ENCODE measurements at places on chromosomes 3 and 15.
A peak's percentile ranks its signal among the peaks of the same experiment; 100 is the strongest.

DNA sequence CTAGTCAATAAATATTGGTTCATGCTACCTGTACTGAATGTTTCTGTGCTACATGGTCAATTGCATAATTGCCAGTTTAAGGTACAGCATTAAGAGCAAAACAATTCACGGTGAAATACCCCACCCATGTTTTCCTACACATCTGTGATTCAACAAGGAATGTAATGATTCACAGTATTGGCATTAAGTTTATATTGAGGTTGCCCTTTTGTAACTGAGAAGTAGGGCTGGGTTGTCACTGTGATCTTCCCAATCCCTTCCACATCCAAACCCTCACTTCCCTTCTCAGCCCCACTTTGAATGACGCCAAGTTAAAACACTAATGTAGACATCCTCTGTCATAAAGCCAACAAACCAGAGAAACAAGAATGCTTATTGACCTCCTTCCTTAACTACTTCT, 112.0 kb upstream of the TJP1 start:
- no peak for DNase-seq

- DNase-seq = no peak
Measured at GRCh38 chr15:29124581-29125381, 144.8 kb downstream of the NSMCE3 start.

DNA sequence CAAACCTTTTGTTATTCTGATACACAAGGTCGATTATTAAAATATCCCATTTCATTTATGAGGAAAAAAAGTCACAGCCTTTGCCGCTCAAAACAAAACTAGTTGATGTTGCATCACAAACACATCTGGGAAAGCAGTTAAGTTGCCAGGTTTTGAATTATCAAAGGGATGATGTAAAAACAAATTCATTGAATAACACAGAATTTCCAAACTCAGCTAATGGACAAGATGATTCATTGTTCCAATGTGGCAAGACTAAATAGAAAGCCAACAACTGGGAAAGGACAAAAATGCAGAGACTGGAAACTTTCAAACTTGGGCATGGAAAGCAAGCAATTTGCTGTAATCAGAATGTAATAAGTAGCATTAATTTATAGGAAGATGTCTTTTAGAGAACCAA, 610.0 kb upstream of the ZNF385D start:
- DNase-seq = no peak

DNA sequence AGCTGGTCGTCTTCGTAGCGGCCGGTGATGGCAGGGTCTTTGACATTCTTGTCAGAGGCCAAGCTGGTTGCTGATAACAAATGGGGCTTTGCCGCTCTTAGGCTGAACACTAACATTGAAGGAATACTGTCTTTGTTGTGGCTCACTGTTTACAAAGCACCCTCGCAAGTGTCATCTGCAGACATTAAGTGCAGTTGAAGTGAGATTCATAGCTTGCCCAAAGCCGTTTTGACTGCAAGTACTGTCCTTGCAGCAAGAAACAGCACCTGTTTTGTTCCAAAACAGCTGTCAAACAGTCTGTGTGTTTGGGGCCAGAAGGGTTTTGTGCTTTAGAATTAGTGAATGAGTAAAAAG, 568 bp downstream of the SENP2 start:
- DNase-seq = no peak

DNA sequence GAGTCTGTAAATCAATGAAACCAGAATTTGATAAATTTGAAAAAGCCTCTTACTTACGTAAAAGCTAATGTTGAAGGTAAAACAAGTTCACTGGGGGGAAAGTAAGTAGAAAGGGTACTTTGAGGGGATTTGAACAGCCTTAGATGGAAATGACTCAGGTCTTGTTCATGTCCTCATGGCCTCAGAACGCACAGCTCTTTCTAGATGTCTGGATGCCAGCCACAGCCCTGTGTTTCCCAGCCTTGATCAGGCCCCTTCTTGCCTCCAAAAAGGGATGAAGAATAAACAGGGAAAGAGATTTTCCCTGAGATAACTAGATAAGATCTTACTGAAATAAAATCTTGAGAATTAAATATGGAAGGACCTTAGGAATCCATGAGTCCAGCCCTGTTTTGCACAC, 237.1 kb upstream of the GOLGA6L4 start:
- DNase-seq = no peak

DNA sequence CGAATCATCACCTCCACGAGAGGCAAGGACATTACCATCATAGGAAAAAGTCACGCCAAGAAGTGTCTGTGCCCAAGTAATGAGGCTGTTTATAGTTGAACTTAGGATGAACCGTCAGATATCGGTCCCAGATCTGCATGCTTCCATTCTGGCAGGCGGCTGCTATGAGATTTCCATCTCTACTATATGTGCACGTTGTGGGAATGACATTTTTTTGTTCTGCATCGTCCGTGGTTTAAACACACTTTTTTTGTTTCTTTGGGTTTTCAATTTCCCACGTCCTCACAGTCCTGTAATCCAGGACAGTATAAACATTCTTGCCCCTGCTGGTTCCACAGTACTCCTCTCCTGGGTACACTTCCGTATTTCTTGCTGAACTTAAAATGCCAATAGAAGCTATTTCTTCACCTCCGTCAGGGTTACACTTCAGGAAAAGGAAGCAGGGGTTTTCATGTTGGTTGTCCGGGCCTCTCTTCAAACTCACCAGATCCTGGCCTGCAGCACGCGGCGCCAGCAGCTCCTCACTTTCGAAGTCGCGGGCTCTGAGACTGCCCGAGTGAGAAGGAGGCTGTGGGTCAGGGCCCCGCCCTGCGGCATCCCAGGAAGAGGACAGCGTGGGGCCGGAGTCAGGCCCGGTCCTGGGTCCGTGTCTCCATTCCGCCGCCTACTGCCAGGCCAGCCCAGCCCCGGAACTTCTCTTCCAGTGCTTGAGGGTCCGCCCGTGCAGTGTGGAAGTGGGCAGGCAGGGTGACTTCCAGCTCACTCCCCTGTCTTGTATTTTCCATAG, 9.8 kb upstream of the TM4SF4 start:
- DNase-seq = no peak

DNA sequence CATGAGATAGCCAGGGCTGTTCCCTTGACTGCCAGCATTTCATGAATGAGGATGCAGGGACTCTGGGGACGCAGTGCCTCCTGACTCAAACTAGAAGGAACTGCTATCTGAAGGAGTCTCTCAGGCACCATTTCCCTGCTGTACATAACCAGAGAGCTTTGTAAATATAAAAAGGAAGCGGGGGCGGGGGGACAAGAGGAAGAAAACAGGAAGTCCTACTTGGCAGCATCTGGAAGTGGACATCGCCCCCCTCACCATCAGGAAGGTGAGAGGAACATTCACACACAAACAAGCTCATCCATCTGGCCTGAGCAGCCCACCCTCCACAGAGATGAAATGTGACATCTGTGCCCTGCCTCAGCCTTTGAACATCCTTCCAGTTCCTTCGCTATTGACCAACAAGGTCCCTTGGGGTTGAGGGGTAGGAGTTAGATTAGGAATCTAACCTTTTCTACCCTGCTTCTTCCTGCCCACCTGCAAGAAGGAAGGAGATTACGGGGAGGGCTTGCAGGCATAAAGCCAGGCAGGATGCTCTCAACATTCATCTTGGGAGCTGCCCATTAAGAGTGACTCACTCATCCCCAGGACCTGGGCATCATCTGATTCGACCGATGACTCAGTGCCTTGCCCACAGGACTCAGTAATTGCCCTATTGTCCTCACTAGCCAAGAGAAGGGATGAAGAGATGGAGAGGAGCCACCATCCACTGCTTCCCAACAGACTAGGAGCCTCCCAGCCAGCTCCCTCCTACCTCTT, 31.9 kb downstream of the SH3BP5 start:
- no peak for DNase-seq

DNA sequence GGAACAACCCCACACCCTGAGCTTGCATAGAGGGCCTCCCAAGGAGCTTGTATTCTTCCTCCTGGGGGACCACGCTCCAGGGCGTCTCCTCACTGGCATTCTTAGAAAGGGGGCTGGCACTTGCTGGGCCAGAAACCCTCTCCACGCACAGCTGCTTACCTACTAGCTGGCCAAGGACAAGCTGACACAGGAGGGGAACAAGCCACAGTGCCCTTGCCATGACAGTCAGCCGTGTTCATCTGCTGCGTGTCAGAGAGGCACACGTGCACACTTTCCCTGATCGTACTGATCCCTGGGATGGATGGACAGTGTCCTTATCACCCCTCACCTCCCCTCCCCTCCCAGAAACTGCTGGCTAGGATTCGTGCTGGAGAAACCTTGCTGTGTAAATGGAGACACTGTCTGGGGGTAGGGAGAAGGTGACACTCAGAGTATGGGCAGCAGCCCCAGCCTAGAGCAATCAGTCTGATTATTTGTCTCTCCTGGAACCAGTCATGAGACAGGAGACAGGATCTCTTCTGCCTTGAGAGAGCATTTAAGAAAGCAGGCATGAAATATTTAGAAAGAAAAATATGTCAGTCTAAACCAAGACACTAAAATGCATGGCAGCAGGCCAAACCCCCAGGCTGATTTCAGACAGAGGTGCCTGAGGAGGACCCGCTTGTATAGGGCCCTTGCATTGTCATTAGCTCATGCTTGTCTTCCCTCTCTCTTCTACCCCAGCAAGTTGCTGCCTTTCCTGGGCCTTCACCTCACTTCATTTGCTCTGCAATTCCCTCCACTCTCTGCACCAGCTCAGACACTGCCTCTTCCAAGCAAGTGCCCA, 311.8 kb upstream of the TRIM42 start:
- DNase-seq = peak; percentile 32

DNA sequence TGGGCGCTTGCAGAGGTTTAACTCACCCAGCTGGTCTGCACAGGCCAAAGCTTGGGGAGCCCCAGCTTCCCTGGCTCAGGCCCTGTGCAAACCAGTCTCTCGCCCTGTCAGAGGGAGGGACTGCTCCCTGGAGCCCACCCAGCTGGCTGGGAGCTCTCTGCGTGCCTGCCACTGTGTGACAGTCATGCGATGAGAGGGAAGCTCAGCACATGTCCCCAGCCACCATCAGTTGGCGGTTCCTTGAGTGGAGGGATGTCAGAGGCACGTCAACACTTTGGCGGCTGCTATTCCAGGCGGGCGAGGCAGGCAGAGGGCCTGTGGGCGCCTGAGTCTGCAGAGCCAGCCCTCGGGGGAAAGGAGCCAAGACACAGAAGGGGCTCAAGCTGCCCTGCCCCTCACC, 324.6 kb downstream of the UACA start:
- DNase-seq = no peak

- DNase-seq = no peak
Measured at GRCh38 chr3:4979428-4980228, at the start of gene BHLHE40. Gene BHLHE40, plus strand, starts transcription at chr3:4979437. Its CDS starts 282 bp downstream, at chr3:4979719.

DNA sequence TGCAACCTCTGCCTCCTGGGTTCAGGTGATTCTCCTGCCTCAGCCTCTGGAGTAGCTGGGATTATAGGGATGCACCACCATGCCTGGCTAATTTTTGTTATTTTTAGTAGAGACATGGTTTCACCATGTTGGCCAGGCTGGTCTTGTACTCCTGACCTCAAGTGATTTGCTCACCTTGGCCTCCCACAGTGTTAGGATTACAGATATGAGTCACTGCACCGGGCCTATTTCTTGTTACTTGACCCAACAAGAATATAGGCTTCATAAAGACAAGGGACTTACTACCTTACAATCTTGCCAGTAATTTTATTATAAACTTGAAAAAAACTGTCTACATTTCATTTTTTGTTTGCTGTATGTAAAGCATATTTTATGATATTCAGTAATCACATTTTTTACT, 21.4 kb upstream of the ZBTB47 start:
- no peak for DNase-seq

DNA sequence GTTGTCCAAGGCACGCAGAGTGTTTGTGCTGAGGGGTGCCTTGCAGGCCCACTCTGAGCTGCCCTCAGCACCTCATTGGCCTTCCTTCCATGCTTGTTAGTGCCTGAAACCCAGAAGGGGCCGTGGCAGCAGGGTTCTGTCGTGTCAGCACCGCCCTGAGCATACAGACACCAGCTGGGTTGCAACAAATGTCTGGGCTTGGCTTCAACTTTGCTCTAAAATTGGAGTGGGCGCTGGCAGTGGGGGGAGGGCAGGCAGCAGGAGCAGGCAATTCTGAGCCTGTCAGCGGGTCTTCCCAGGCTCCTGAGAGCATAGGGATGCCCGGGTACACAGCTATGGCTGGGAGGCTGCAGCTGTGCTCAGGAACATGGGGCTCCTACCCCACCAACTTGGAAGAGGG, 464.3 kb downstream of the EPHA3 start:
- DNase-seq = no peak

GRCh38 chr15:39456159-39456558, 124.7 kb upstream of the THBS1 start:
- no peak for DNase-seq

DNA sequence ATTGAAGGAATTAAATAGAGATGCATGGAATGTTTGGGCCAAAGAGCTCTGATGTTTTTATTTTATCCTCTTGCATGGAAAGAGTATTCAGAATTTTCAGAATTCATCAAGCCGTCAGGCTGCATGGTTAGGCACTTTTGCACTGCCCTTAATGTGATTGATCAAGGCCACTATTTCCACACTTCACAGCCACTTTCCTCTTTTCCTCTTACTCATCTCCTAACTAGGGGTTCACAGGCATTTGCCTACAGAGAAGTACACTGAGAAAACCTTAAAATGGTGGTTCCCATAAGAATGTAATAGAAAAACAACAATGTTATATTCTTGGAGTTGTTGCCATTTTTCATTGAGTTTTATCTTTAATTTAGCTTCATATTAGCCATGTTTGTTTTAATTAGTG, 10.9 kb downstream of the SLC35A5 start:
- no peak for DNase-seq

DNA sequence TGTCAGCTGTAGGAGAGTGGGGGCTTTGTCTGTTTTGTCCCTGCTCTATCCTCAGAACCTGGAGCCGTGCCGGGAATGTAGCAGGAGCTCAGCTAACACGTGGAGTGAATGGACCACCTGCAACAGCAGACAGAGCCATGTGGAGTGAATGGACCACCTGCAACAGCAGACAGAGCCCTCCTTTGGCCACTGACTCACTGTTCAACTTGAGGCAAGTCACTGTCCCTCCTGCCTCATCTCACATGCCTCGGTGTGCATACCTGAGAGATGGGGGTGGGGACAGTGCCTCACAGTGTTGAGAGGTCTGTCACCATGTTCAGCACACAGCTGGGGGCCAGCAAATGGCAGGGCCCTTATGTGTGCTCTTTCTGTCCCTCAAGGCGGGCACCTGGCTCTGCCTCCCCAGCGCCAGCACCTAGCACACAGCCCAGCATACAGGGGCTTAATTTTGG, 27.9 kb downstream of the FEM1B start:
- no peak for DNase-seq

DNA sequence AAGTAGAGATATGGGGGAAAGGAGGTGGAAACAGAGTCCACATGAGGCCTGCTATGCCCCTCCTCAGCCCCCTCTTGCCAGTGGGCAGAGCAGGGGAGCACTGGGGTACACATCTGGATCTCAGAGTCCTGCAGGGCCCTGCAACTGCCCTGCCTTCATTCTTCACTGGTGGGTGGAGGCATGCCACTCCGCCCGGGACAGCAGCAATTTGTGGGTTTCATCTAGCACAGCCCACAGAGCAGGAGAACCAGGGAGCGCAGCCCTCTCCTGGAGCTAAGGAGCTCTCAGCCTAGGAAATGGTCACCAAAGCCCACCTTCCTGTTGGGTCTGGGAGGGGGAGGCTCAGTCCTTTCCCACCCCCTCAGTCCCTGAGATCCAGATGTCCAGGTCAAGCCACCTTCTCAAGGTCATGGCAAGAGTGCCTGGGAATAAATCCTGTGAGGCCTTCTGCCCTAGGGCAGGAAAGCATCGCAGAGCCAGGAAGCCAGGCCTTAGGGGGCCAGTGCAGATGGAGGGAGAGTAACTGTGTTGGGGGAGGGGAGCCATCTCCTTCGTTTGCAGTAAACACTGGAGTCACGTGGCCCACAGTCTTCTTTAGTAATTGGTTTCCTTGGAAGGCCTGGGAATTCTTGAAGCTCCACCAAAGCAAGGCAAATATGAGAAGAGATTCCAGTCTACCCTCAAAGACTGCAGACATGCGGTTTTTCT, 31.0 kb downstream of the ANP32A start:
- DNase-seq = peak; percentile 35

Data from SK-N-MC (cell line).